Dermis blood vessel endothelial cell (primary cell): ENCODE measurements at places on chromosomes 5 and 9. TPM values are rescaled to one million over a fixed set of nuclear protein-coding genes. Genes with fewer than 3 reads are reported as not detected.

Gene INSYN2B
- total RNA-seq: 2.9 and 5.3 TPM in 2 replicates

Gene CCL19
- total RNA-seq: not detected in 2 replicates

Gene DEPDC1B
- 6.8 and 19.7 TPM in 2 replicates for total RNA-seq

Gene SLC6A19
- not detected in 2 replicates for total RNA-seq

Gene OTULIN
- total RNA-seq: 26.3 and 31.0 TPM in 2 replicates

Gene SLC26A2
- total RNA-seq: 22.0 and 25.3 TPM in 2 replicates

Gene ALAD
- 15.0 and 22.4 TPM in 2 replicates for total RNA-seq

Gene PCDHA9
- under 0.01 TPM in 2 replicates for total RNA-seq

Gene SPACA9
- total RNA-seq: 1.3 and 1.4 TPM in 2 replicates

Gene RMRP
- total RNA-seq: 9,128 and 10,291 TPM in 2 replicates

Gene TSLP
- total RNA-seq: under 0.01 and 0.19 TPM in 2 replicates

Gene PCDHGB1
- 1.4 and 1.5 TPM in 2 replicates for total RNA-seq

Gene CTXN3
- not detected in 2 replicates for total RNA-seq

Gene PCDHGA8
- total RNA-seq: 0.74 and 1.4 TPM in 2 replicates

Gene TMEM171
- 1.0 and 1.9 TPM in 2 replicates for total RNA-seq

Gene DMGDH
- total RNA-seq: 0.68 and 1.4 TPM in 2 replicates
